ENCODE measurements at places on chromosomes 5 and 9. TPM values are rescaled to one million over a fixed set of nuclear protein-coding genes. Genes with fewer than 3 reads are reported as not detected.
A peak's percentile ranks its signal among the peaks of the same experiment; 100 is the strongest.

DNA sequence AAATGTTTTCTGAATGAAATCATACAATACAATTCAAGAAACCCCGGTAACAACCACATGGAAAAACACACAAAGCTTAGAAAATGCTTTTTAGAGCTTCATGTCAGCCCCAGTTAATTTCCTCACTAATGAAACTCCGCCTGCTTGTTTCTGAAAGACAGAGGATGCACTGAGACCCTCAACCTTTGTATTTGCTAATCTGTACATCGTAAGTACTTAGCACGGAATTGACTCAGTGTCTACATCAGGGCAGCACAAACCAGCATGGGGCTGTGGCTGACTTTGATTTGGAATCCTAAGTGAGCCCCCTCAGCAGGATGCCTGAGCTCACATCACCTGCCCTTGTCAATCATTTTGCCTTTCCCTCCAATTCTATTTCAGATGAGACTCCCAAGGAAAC, 499.1 kb upstream of the MPDZ start:
- peak; percentile 4 for DNase-seq

GRCh38 chr9:26057050-26057449, 378.8 kb upstream of the TUSC1 start:
- no peak for DNase-seq

DNA sequence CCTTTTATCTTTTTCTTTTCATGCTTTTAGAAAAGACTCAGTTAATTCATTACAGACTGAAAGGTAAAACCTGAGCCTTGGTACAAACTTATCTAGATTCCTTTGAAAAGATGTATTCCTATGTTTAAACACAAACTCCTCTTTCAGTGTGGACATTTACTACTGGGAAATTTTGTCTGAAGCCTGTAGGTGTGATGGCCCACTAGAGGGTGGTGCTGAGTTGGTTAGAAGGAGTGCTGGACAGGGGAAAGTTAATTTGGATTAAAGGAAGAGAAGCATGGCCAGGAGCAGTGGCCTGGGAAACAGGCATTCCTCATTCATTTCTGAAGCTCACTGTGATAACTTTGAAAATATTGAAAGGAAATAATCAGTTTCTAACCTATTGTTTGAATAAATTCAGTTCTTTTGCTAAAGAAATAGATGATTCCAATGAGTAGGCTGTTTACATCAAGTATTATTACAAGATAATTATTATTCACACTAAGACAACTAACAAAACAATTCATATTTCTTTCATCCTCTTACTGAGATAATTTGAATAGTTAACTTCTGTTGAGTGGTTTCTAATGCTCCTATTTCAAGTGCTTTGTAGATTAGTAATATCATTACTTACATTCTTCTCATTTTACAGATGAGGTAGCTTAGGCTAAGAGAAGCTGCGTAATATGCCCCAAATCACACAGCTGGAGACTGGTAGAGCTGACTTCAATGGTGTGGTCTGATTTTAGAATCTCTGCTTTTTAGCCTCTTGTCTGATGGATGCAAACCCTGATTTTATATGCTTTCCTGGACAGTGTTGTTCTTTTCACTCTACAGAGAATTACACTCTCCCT, 150.9 kb downstream of the ADGRV1 start:
- DNase-seq: peak; percentile 25

ATP10B gene
- not detected for total RNA-seq

PCDHA6 gene
- not detected for total RNA-seq

All from IMR-90 (cell line).